ENCODE measurements at places on chromosomes 5 and 9. TPM values are rescaled to one million over a fixed set of nuclear protein-coding genes. Genes with fewer than 3 reads are reported as not detected.

The DMRT3 gene
- total RNA-seq, result not detected

The OGN gene
- not detected for total RNA-seq

The SUSD3 gene
- total RNA-seq, result not detected

The MAP1B gene
- total RNA-seq, result 103 TPM

The COMMD10 gene
- 17.0 TPM for total RNA-seq

The CRHBP gene
- total RNA-seq, result not detected

The EDIL3 gene
- total RNA-seq, result 137 TPM

The FBXO4 gene
- 8.0 TPM for total RNA-seq

The ACOT12 gene
- total RNA-seq, result not detected

The SMIM33 gene
- not detected for total RNA-seq

The BTNL3 gene
- not detected for total RNA-seq

The NR5A1 gene
- total RNA-seq, result not detected

The DMRTA1 gene
- total RNA-seq, result 0.50 TPM

The ERAP2 gene
- total RNA-seq, result 1.5 TPM

The LECT2 gene
- not detected for total RNA-seq

The ADRB2 gene
- 4.8 TPM for total RNA-seq

The ELOVL7 gene
- 39.2 TPM for total RNA-seq

The SURF6 gene
- total RNA-seq, result 6.8 TPM

The SGCD gene
- total RNA-seq, result not detected

The WNT8A gene
- not detected for total RNA-seq

The PCDHGA2 gene
- total RNA-seq, result 1.3 TPM

The CBY3 gene
- total RNA-seq, result not detected

The MAMDC4 gene
- 8.8 TPM for total RNA-seq

The MORN5 gene
- not detected for total RNA-seq

The ITGA1 gene
- 14.6 TPM for total RNA-seq

The CAMLG gene
- total RNA-seq, result 21.6 TPM

The VAV2 gene
- 60.1 TPM for total RNA-seq

The CPEB4 gene
- 29.1 TPM for total RNA-seq

The ADAMTS2 gene
- 0.33 TPM for total RNA-seq

The AHRR gene
- 1.7 TPM for total RNA-seq

The MTAP gene
- total RNA-seq, result 51.5 TPM

The CNTNAP3 gene
- 37.5 TPM for total RNA-seq

The TMEM252 gene
- total RNA-seq, result not detected

The FBLL1 gene
- not detected for total RNA-seq

The CDH18 gene
- total RNA-seq, result not detected

The FBP2 gene
- not detected for total RNA-seq

The CAVIN4 gene
- 0.33 TPM for total RNA-seq

The JAKMIP2 gene
- 0.08 TPM for total RNA-seq

The PDCD1LG2 gene
- total RNA-seq, result 14.5 TPM

The SHC3 gene
- total RNA-seq, result under 0.01 TPM

The VLDLR gene
- 32.3 TPM for total RNA-seq

The MEIKIN gene
- total RNA-seq, result not detected

The FOXI1 gene
- not detected for total RNA-seq

The KIF12 gene
- total RNA-seq, result 1.6 TPM

The LCN15 gene
- not detected for total RNA-seq

The ANP32B gene
- total RNA-seq, result 8.2 TPM
